ENCODE measurements at places on chromosomes 2 and 18.
A peak's percentile ranks its signal among the peaks of the same experiment; 100 is the strongest.

DNA sequence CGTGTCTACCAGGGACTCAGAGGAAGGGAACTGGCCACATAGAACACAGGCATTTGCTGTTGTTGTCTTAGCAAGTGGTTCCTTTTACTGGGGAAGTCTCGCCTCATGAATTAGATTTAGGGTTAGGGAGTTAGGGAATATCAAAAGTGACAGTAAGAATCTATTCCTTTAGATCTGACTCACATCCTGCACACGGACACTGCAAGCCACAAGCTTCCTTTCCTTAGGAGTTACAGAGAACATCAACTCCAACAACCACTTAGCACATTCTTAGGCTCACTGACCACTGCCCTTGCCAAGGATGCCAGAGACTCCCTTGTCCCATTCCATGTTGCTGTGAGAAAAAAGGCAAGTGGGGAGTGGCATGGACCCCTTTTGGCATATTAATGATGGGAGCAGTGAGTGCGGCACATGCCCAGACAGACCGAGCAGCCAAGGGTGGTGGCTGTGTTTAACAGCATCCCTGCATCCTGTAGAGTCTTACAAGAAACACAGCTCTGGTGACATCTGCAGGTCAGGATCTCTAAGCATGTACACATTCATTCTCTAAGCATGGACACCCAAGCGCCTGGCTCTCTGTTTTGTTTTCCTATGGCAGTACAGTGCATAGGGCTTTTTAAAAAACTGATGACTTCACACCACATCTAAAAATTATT, 745.6 kb upstream of the RAB6C start:
- DNase-seq: no peak

DNA sequence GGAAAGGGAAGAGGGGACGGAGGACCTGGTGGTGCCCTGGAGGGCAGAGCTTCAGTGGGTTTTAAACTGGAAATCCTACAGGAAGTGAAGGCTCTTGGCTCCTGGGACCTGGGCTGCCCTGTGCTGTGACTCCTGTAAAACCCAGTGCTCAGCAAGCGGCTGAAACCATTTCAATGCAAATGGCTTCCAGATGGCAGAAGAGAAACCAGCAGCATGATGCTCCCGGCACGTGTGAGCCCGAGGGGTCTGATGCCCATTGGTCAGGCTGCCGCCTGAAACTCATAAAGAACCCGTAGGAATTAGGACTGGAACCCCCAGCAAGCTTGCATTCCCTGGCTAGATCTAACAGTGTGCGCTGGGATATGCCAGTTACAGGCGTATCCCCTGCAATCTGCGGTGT, 109.2 kb upstream of the THOC1 start:
- no peak for DNase-seq

DNA sequence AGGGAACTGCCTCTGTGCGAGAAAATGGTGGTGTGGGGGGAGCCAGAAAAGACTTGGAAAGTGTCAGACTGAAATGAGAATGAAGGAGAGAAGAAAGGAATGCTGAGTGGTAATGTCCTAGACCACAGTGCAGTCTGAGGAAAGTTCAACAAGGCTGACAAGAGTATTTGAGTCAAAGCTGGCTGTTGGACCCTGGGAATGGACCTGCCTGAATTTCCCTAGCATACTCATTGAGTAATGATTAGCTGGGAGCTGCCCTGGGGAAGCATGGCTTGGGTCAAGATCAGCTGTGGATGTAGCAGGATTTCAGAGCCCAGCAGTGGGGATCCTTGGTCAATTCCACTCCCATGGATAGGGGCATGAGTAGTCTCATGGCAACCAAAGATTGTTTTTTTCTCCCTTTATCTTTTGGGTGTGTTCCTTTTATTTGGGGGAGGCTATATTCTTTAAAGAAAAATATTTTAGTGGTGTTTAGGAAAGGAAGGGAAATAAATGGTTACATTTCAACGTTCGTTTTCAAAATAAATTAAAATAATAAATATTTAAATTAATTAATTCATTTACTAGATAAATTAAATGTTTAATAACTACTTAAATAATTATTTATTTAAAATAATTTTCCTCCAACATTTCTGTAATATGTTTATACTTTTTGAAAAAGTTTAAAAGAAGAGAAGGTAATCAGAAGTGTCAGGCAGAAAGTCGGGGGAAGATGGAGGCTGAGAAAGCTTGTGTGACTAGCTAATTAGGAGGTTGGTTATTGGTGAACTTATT, 15.9 kb upstream of the LHCGR start:
- DNase-seq: no peak

GRCh38 chr2:30664761-30665358, 142.4 kb downstream of the CAPN13 start:
- DNase-seq: peak; percentile 83

DNA sequence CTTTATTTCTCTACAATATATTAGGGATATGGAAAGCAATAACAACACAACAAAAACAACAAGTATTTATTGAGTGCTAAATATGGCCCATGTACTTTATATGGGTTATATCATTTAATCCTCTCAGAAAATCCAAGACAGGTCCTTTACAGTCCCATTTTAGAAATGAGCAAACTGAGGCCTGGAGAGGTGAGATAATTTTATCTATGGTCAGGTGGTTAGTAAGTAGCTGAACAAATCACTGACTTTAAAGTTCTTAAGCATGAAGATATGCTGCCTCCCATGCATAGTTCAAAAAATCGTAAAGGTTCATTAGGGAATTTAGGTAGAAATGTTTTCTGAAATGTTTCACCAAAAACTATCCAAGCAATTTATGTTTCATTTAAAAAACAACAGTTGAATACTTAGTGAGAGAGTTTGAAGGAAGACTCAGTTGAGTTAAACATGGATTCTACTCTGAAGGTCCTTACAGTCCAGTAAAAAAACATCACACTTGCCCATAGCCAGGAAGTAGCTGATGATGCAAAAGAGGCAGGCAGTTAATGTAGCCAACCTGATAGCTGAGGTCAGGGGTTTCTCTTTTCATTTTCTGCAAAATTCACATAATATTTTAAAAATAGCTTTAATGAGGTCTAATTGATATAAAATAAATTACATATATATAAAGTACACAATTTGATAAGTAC, 7.6 kb upstream of the NFE2L2 start:
- no peak for DNase-seq

Data from aorta (tissue), 5 donors.